ENCODE measurements at places on chromosomes 5 and 9.

DNA sequence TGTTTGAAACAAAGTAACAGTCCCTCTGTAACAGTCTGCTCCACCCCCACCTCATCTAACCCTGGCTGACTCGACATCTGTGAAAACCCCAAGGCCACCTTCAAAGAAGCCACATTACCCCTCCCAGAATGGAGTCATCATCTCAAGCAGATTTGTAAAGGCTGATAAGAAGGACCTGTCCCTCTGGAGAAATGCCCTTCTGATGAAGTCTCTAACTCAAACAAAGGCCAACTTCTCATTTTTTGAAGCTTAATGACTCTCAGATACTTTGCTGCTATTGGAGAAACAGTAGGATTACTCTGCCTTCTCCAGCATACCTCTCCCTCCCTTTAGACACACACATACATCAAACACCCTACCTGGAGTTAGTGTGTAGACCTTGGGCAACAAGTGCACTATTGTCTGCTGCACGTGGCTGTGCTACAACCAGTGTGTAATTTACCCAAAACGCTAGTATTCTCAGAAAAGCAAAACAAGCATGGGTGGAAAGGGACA, 5.3 kb upstream of the SUSD1 start:
- no peak overlapping the region for H3K27ac ChIP-seq
- DNase-seq = no peak
- H3K4me3 ChIP-seq = no peak overlapping the region
- H3K27me3 ChIP-seq = no peaks in the 10 kb centered on the region

DNA sequence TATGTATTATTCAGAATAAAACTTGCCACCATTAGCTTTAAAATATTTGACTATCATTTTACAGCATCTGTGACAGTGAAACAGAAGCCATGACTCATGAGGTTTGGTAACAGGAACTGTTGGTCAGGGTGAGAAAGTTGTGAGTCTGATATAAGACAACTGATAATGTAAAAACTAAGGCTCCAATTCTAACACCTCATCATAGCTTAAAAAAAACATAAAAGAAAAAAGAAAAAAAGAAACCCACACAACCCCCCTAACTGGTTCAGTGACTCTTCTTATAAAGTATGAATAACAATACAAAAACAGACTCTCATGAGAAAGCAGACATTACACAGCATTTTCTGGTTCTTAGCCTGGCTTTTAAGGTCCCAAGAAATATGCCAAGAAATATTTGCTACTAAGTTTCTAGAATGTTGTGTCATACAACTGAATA, 85.8 kb downstream of the MRPS27 start:
- no peak overlapping the region for H3K27ac ChIP-seq
- H3K27me3 ChIP-seq = no peaks in the 10 kb centered on the region

GRCh38 chr5:19555876-19556275, 432.1 kb downstream of the CDH18 start:
- H3K4me1 ChIP-seq = no peaks in the 10 kb centered on the region
- H3K27me3 ChIP-seq = no peaks in the 10 kb centered on the region
- no peak overlapping the region for H3K4me3 ChIP-seq
- H3K27ac ChIP-seq = no peak overlapping the region
- DNase-seq = no peak

- no peaks in the 10 kb centered on the region for H3K27me3 ChIP-seq
- H3K4me1 ChIP-seq = no peaks in the 10 kb centered on the region
- DNase-seq = no peak
- no peak overlapping the region for H3K27ac ChIP-seq
- H3K4me3 ChIP-seq = no peak overlapping the region
Measured at GRCh38 chr5:152349683-152350526, 55.2 kb downstream of the NMUR2 start.

DNA sequence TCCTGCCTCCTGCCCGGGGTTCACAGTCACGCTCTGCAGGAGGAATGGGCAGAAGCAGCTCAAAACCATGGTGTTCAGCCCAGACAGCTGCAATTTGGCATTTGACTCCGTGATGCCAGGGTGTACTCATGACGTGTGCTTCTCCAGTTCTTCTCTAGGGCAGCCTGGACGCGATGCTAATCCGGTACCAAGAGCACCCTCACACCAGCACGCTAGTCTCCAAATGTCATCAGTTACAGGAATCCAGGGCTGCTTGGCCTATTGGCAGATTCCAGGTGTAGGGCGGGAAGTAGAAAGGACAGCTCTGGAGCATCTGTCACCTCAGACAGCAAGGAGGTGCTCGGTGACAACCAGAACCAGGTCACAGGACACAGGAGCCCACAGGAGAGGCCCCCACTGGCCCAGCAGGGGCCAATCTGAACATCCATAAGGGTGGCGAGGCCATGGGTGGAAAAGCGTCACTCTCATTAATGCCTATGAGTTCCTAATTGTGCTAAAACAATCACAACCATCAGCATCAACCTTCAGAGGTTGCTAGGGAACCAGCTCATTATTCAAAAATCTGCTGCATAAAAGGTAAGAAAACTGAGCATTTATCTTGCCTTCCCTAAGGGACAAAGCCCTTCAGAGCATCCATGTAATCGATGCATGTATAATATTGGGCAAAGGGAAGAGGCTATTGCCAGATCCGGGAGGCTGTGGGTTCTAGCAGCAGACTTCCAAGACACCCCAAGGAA, 241.9 kb upstream of the IRX4 start:
- no peak overlapping the region for H3K4me3 ChIP-seq
- peaks cover 8% of the 10 kb centered on the region for H3K27me3 ChIP-seq
- no peak for DNase-seq
- no peaks in the 10 kb centered on the region for H3K36me3 ChIP-seq
- H3K4me1 ChIP-seq = no peaks in the 10 kb centered on the region

DNA sequence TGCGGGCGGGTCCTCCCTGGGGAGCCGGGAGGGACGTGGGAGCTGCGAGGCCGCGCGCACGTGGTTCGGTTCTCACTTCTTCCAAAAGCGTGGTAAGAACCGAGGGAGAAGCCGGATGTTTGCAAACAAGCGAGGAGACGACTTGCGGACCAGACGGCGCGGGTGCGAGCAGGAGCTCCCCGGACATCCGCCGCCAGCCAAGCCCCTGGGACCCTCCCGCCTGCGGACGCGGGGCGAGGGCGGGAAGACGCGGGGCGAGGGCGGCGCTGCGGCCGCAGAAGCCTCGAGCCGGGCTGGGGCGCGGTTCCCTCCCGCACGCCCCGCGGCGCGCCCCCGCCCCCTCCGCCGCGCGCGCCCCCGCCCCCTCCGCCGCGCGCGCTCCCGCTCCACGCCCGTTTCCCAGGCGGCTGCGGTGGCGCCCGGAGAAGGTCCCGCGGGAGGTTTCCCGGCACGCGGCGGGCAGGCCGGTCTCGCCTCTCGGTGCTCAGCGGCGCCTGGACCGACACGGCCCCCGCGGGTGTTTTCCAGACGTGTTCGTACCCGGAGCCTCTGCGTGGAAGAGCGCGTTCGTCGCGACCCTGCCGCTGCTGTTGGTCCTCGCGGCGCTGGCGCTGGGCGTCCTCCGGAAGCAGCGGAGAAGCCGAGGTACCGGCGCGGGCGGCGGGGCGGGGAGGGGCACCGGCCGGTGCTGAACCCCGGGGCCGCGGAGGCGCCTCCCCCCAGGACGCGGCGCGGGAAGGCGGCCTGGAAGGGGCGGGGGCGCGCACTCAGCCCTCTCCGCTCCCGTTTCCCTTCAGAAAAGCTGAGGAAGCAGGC, 12.8 kb downstream of the BTNL9 start:
- DNase-seq = no peak
- peaks cover 4% of the 10 kb centered on the region for H3K36me3 ChIP-seq
- H3K27me3 ChIP-seq = peaks cover 51% of the 10 kb centered on the region
- peak overlapping the region; percentile 42 for H3K27ac ChIP-seq
- peak overlapping the region; percentile 77 for H3K4me3 ChIP-seq

DNA sequence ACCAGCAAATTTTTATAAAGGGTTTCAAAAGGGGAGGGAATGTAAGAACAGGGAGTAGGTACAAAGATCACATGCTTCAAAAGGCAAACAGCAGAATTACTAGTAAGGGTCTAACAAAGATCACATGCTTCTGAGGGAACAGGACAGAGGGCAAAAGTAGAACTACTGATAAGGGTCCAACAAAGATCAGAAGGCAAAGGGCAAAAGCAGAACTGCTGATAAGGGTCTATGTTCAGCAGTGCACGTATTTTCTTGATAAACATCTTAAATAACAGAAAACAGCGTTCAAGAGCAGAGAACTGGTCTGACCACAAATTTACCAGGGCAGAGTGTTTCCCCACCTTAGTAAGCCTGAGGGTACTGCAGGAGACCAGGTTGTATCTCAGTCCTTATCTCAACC, 469.5 kb upstream of the PIK3R1 start:
- H3K4me1 ChIP-seq = no peaks in the 10 kb centered on the region
- H3K27ac ChIP-seq = no peak overlapping the region
- peaks cover 4% of the 10 kb centered on the region for H3K27me3 ChIP-seq
- no peaks in the 10 kb centered on the region for H3K36me3 ChIP-seq
- no peak for DNase-seq

- DNase-seq = no peak
- H3K4me3 ChIP-seq = peak overlapping the region; percentile 82
- H3K27me3 ChIP-seq = peaks cover 5% of the 10 kb centered on the region
- peaks cover 26% of the 10 kb centered on the region for H3K4me1 ChIP-seq
- H3K27ac ChIP-seq = peak overlapping the region; percentile 89
Measured at GRCh38 chr9:113350107-113350661, 843 bp downstream of the BSPRY start.

GRCh38 chr5:150624334-150625163, 15.9 kb upstream of the SYNPO start:
- no peak for DNase-seq
- peak overlapping the region; percentile 87 for H3K4me3 ChIP-seq
- peak overlapping the region; percentile 93 for H3K27ac ChIP-seq
- peaks cover 57% of the 10 kb centered on the region for H3K4me1 ChIP-seq
- no peaks in the 10 kb centered on the region for H3K27me3 ChIP-seq

DNA sequence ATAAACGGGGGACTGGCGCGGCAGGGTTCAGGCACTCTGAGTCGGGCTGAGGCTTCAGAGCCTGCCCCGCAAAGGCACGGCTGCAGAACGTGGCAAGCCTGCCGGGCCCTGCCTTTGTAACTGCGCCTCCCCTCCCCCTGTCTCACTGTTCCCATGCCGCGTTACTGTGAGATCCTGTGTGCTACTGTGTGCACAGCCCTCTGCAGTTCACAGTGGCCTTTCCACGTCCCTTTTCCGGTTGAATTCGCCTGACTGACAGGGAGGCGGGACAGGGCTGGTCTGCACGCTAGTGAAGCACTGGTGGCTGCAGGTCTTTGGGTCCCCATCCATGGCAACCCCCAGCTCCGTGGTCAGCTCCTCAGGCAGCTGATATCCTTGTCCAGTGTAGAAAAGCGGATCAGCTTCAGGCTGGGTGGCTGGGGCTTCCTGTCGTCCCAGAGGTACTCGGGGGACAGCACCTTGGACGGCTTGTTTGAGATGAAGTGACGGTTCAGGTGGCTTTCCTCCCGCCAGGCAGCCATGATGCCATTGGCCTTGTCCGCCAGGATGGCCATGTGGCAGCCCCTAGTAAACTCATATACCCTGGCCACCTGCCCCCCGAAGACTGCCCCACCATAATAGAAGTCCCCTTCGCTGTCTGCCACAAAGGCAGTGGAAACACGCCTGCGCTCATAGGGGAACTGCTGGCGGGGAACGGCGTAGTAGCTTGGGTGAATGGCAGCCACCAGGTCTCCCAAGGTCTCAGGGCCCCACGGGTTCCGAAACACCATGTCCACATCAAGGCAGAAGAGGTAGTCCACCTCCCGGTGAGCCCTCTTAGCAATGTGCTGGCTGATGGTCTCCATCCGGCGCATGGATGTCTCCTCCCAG, 10.3 kb downstream of the GBGT1 start:
- no peaks in the 10 kb centered on the region for H3K27me3 ChIP-seq
- DNase-seq = no peak
- H3K4me1 ChIP-seq = peaks cover 17% of the 10 kb centered on the region
- H3K27ac ChIP-seq = peak overlapping the region; percentile 25
- peaks cover 34% of the 10 kb centered on the region for H3K36me3 ChIP-seq

GRCh38 chr5:123671711-123672456, 159.9 kb downstream of the CSNK1G3 start:
- no peak overlapping the region for H3K4me3 ChIP-seq
- no peak for DNase-seq
- no peaks in the 10 kb centered on the region for H3K36me3 ChIP-seq
- H3K27ac ChIP-seq = no peak overlapping the region
- no peaks in the 10 kb centered on the region for H3K27me3 ChIP-seq
- no peaks in the 10 kb centered on the region for H3K4me1 ChIP-seq

- no peaks in the 10 kb centered on the region for H3K27me3 ChIP-seq
- H3K36me3 ChIP-seq = no peaks in the 10 kb centered on the region
- H3K27ac ChIP-seq = no peak overlapping the region
- DNase-seq = no peak
- no peaks in the 10 kb centered on the region for H3K4me1 ChIP-seq
- H3K4me3 ChIP-seq = no peak overlapping the region
Measured at GRCh38 chr9:14158916-14159315, 155.0 kb downstream of the NFIB start.

DNA sequence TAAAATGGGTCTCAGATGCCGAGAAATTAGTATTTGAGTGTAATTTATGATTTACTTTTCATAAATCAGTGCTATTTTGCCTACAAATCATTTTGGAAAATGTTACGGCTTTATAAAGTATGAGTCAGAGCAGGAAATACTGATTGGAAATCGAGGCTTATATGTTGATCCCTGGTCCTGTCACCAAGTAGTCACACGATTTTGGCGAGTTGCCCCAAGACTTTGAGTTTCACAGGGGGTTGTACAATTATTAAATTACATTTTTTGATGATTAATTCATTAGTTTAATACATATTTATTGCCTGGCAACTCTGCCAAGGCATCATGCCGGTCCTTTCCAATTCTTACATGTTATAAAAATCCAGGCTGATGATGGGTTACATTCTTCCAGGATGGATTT, 443.9 kb upstream of the KLF4 start:
- no peak overlapping the region for H3K4me3 ChIP-seq
- no peak for DNase-seq
- peaks cover 6% of the 10 kb centered on the region for H3K27me3 ChIP-seq
- H3K4me1 ChIP-seq = peaks cover 7% of the 10 kb centered on the region
- no peaks in the 10 kb centered on the region for H3K36me3 ChIP-seq

GRCh38 chr5:83011985-83012384, 65.2 kb downstream of the TMEM167A start:
- H3K36me3 ChIP-seq = no peaks in the 10 kb centered on the region
- peak overlapping the region; percentile 22 for H3K4me3 ChIP-seq
- peak; percentile 71 for DNase-seq
- H3K27ac ChIP-seq = peak overlapping the region; percentile 81
- peaks cover 7% of the 10 kb centered on the region for H3K4me1 ChIP-seq

- no peak for DNase-seq
- H3K4me3 ChIP-seq = peak overlapping the region; percentile 7
- H3K4me1 ChIP-seq = peaks cover 35% of the 10 kb centered on the region
- H3K27me3 ChIP-seq = no peaks in the 10 kb centered on the region
- H3K27ac ChIP-seq = no peak overlapping the region
- H3K36me3 ChIP-seq = peaks cover 9% of the 10 kb centered on the region
Measured at GRCh38 chr5:40442346-40442745, 237.4 kb upstream of the PTGER4 start.

- peaks cover 13% of the 10 kb centered on the region for H3K36me3 ChIP-seq
- H3K4me3 ChIP-seq = no peak overlapping the region
- no peak overlapping the region for H3K27ac ChIP-seq
- peak; percentile 16 for DNase-seq
Measured at GRCh38 chr5:50751064-50751657, 84.7 kb downstream of the PARP8 start.
